Stimulated activated CD4-positive, alpha-beta T cell treated with anti-CD3 and anti-CD28 coated beads, Interleukin-1b, Interleukin-23, amount 100 ng/mL, for 1 hour (primary cell): ENCODE measurements at places on chromosomes 7 and 10.

DNA sequence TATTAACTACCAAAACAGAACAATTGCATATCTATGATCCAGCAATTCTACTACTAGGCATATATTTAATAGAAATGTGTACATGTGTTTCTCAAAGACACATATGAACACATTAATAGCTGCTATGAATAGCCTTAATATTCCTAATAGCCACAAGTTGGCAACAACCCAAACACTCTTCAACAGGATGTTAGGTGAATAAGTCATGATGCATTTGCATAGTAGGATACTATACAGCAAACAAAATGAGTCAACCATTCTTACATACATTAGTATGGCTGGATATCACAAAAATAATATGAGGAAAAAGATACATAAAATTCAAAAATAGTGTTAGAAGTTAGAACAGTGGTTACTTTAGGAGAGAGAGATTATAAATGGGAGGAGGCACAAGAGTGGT lies 26.8 kb upstream of the ZNF746 start:
- no peak for DNase-seq

DNA sequence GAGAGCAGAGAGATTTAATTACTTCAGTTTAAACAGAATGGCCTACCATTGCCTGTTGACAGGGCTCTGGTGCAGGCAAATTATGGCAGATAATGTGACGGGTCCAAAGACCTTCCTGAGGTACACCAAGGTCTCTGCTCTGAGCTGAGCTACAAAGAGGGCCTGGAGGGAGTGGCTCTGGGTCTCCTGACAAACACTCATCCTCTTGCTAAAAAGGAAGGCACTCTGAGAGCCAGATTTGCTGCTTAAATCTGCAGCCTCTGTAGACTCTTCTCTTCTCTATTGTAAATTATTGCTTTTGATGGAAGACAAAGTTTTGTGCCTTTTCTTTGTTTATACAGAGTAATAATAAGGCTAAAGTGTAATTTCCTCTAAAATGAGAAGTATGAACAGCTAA lies 529.5 kb upstream of the FZD8 start:
- DNase-seq, result no peak

GRCh38 chr7:96388620-96389383 lies 66.9 kb upstream of the SLC25A13 start:
- DNase-seq, result no peak

DNA sequence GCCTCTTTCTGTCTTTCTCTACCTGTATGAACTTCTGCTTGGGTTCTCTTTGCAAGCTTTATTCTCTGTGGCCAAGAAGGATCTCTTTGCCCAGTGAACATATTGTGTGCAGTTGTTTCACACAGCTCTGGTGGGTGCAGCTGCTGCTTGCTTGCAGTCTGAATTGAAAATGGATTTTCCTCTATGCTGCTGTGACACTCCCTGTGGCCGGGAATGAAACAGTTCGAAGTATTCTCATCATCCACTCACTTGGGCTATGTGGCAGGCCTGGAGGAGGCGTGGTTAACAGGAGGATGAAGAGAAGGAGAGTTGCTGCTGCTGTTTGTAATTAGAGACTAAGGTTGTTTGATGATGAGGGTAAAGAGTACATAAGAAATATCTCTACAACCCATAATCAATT lies 28.4 kb upstream of the ITGA8 start:
- DNase-seq, result no peak

DNA sequence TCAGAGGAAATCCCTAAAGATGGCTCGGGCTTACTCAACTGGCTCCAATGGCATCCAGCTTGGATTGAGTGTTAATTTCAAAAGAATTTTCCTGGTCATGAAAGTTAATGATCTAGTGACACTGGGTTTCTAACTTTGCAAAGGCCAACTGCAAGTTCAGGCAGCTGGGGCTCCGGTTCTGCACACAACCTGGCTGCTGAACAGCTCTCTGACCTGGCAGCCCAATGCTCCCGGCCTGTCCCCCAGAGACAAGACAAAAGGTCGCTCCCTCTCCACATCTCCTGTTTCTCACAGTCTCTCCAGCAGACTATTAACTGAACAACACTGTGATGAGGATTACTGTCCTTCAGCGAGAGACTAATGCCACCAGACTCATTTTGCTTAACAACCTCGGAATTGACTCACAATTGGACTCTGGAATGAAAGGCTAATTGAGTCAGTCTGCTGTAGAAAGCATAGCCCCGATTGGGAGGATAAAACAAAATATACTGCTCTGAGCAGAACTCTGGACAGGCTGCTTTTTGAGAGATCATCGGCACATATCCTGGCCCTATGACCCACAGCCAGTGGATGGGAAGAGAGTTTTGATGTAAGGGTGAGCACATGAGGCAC lies 174.5 kb downstream of the GFRA1 start:
- no peak for DNase-seq

GRCh38 chr10:88037623-88038022 lies 174.2 kb downstream of the PTEN start:
- DNase-seq, result no peak

DNA sequence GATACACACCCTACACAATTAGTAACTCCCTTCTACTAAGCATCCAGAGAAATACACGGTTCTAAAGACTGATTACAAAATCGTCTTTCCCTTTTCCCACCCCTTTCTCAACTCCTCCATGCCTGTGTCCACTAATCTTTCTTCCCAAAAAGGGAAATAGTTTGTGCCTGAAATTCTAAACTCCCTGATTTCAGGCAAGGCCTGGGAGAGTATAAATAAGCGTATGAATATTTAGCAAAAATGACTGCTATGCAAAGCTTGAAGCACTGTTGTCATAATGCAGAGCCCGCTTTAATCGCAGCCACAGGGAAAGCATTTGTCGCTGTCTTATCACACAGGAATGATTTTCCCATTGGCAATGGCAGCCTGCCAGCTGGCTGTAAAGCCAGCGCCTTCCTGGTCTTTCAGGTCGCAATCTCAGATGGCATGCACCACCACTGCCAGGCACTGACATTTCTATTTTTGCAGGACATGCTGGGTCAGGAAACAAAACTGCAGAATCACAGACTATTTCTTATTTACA lies 142.9 kb upstream of the PCGF5 start:
- no peak for DNase-seq

DNA sequence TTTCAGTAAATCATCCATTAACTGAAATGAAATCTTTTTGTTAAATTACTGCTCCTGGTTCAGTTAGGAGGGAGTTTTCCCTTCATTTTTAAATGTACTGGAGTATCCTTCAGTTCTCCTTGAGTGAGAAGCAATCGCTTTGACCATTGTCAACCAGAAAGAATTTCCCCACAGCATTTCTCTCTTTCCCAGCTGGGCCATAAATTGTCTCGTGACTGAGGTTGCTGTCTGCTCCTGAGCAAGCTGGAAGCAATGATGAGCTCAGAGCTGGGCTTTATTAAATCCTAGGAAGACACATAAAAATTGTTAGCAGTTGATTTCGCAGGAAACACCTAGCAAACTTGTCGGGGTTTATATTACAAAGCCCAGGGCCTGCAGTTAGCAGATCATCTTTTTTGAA lies 102.0 kb upstream of the INSYN2A start:
- no peak for DNase-seq

- DNase-seq, result no peak
Observed at GRCh38 chr7:17520941-17521340, 222.5 kb downstream of the AHR start.

GRCh38 chr10:82953331-82953730 lies 1078.3 kb downstream of the NRG3 start:
- no peak for DNase-seq

GRCh38 chr7:155738652-155739537 lies 73.4 kb downstream of the SHH start:
- peak; percentile 23 for DNase-seq

- DNase-seq, result no peak
Observed at GRCh38 chr10:103885617-103886016, 30.2 kb upstream of the SH3PXD2A start.

DNA sequence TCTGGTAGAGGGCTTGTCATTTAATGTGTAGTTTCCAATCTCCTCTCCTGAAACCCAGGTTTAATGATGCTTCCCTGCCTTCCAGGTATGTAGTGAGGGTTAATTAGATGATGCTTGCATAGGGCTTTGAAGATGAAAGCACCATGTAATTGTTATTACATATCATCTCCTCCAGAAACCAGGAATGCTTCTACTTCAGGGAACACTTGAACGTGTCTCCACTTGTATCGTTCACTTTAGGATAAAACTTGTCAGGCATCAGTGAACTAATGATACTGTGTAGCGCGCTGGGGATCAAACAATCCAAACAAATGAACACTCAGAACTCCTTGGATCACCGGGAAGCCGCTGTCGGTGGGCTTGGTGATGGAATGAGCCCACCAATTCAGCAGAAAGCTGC lies 260.9 kb upstream of the FZD8 start:
- no peak for DNase-seq

- DNase-seq, result no peak
Observed at GRCh38 chr10:30364345-30365268, 15.5 kb upstream of the MTPAP start.

DNA sequence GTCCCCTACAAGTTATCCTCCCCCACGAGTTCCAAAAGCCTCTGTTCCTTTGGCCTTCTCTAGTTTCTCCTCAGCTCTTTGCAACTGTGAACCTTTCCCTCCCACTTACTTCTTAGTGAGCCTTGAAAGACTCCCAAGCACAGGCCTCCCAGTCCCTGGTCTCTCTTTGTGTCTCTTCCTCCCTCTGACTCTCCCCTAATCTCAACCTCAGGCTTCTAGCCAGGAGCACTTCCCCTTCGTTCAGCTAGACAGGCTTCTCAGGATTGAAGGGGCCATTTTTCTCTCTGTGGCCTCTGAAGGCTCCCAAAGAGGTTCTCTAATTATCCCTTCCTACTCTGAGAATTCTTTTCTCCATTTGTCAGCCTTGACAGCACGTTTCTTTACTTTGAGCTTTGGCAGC lies 50.2 kb upstream of the PHYHIPL start:
- no peak for DNase-seq

DNA sequence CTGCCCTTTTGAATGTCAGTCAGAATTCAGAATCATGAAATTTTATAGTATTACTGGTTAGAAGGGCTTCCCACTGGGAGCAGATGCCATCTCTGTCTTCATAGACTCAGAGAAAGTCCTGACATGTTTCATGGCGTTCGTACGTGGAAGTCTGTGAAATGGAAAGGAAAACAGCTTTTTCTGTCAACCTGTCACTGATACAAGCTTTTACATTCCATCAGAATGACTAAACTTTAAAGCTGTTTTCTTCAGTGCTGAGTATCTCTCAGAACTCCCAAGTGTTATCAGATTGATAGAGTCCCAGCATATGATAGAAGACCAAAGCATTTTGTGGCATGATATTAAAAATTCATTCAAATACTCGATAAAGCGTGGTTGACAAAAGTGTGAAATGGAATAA lies 726.7 kb upstream of the GALNT17 start:
- no peak for DNase-seq
